ENCODE measurements at places on chromosomes 5 and 9. TPM values are rescaled to one million over a fixed set of nuclear protein-coding genes. Genes with fewer than 3 reads are reported as not detected.

ABCA1 gene
- 15.6 TPM for total RNA-seq

GRCh38 chr5:180201051-180201987 is 7.7 kb downstream of the RASGEF1C start:
- no peak for DNase-seq

DNA sequence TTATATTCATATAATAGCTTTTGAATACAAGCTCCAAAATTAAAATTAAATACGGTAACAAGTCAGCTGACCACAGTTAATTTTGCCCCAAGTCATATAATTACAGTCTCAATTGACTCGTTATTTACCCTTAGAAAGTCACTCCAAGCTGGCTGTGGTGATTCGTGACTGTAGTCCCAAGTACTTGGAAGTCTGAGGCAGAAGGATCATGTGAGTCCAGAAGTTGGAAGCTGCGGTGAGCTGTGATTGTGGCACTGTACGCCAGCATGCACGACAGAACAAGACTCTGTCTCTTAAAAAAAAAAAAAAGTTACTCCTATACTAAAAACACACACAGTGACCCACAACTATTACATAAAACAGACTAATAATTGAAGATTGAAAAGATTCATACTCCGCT is 31.6 kb upstream of the DTWD2 start:
- no peak for DNase-seq

PDLIM4 gene
- total RNA-seq, result 27.8 TPM

RASEF gene
- total RNA-seq, result not detected

GRCh38 chr5:159773062-159773924 is 143.0 kb upstream of the ADRA1B start:
- DNase-seq, result peak; percentile 84

GRCh38 chr9:34826999-34827538 is 117.1 kb upstream of the CCL21 start:
- no peak for DNase-seq

HACD4 gene
- 3.0 TPM for total RNA-seq

MVB12B gene
- 7.2 TPM for total RNA-seq

All from HFFc6 (cell line).